ENCODE measurements at places on chromosomes 11 and 22.
A peak's percentile ranks its signal among the peaks of the same experiment; 100 is the strongest.

DNA sequence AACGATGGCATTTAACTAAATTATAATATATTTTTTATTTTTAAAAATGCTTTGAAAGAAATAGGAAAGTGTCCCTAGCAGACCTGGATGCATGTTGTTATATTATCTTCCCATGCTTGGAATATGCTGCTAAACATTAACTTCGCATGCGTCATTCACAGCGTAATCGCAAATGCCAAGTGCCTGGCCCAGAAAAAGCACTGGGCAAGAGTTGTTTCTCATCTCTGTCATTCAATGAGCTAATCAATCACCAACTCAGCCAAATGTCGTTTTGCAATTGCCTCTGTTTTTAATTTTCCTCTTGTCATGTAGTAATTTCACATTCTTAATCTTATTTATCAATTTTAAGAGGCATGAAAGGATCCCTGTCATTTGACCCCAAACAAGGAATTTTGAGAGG is 1421.9 kb downstream of the BRD1 start:
- no peak overlapping the region for H3K27ac ChIP-seq
- H3K4me1 ChIP-seq: no peaks in the 10 kb centered on the region
- no peak overlapping the region for H3K4me3 ChIP-seq
- DNase-seq: no peak

GRCh38 chr11:83349296-83349695 is 63.1 kb upstream of the CCDC90B start:
- H3K4me3 ChIP-seq: no peak overlapping the region
- H3K4me1 ChIP-seq: no peaks in the 10 kb centered on the region
- no peaks in the 10 kb centered on the region for H3K36me3 ChIP-seq
- DNase-seq: no peak
- H3K27me3 ChIP-seq: no peaks in the 10 kb centered on the region

DNA sequence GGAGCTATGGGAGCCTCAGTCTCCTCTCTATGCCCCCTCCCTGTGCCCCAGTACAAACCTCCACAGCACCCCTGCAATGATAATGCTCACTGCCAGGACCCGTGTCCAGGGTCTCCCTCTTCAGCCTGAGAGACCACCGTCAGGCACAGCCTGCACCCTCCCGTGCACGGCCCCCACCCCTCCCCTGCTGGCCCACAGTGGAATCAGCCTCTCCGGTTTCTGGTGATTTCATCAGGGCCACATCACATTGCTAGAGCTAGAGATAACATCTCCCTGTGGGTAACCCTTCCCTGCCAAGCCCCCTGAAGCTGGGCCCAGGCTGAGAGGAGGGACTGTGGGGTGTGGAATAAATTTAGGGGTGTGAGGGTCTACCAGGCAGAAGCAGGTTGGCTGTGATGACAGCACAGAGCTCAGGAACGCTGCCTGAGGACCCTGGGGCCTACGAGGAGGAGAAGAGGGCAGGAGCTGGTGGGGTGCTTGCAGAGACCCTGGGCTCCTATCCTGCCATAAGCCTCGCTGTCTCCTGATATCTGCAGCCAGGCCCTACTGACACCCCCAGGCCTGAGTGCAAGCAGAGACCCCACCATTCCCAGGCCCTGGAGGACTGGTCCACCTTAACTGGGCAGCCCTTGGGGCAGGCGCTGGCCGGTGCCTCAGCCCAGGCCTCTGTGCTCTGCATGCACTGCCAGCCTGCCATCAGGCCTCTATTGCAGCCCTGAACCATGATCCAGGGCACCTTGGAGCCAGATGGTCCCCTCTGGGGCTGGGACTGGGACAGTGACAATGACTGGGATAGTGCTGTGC is at the start of gene KLHDC7B:
Gene KLHDC7B (plus strand): TSS at position 378 of the 804 bp plus-strand sequence. CDS start 345 bp downstream, at position 723.
- H3K27ac ChIP-seq: no peak within 1 kb of the TSS
- peaks cover 40% of the 10 kb centered on the region for H3K27me3 ChIP-seq
- H3K4me1 ChIP-seq: no peaks in the 10 kb centered on the region
- no peak within 1 kb of the TSS for H3K4me3 ChIP-seq
- DNase-seq: no peak

DNA sequence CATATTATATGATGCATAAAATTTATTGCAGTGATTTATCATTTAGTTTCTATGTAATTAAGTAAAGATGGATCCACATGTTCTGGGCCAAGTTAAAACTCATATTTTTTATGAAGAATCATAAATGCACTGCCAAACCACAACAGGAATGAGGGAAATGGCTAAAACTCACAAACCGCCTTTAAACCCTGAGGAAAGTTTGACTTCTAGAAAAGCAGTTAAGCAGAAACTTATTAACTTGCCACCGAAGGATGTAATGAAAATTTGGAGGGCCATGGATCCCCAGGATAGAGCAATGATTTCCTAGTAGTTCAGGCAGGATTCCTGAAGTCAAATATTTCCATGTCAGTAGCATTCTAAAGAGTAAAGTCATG is 218.3 kb upstream of the CTSC start:
- H3K4me1 ChIP-seq: peaks cover 30% of the 10 kb centered on the region
- peak overlapping the region; percentile 83 for H3K27ac ChIP-seq
- no peaks in the 10 kb centered on the region for H3K36me3 ChIP-seq
- no peak overlapping the region for H3K4me3 ChIP-seq
- H3K27me3 ChIP-seq: no peaks in the 10 kb centered on the region

DNA sequence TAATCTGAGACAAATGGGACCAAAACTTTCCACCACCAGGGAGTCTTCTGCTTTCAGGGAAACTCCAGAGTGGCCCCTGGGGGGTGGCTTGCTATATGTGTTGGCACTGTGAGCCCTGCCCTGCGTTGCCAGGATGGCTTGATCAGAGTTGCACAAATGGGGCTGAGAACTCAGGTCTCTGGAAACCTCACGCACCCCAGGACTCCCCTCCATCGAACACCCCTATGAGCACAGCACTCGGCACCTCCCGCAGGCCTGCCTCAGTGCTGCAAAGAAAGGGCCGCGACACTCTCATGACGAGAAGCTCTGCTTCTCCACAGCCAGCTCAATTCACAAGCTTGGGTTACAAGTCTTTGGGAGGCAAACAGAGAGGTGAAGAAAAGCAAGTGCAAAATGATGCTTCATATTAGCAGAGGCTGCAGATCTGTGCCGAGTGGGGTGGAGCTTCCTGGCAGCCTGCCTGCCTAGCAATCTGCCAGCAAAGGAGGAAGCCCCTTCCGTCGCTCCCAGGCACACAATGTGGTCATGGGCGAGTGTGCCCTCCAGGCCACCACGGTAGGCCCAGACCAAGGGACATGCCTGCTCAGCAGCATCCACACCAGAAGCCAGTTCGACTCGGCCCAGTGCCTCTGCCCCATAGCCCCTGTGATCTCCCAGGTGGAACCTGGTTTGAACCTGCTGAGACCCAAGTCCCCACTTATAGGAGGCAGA is 55.7 kb downstream of the MYH9 start:
- H3K36me3 ChIP-seq: peaks cover 17% of the 10 kb centered on the region
- H3K27ac ChIP-seq: peak overlapping the region; percentile 99
- H3K4me1 ChIP-seq: peaks cover 97% of the 10 kb centered on the region

DNA sequence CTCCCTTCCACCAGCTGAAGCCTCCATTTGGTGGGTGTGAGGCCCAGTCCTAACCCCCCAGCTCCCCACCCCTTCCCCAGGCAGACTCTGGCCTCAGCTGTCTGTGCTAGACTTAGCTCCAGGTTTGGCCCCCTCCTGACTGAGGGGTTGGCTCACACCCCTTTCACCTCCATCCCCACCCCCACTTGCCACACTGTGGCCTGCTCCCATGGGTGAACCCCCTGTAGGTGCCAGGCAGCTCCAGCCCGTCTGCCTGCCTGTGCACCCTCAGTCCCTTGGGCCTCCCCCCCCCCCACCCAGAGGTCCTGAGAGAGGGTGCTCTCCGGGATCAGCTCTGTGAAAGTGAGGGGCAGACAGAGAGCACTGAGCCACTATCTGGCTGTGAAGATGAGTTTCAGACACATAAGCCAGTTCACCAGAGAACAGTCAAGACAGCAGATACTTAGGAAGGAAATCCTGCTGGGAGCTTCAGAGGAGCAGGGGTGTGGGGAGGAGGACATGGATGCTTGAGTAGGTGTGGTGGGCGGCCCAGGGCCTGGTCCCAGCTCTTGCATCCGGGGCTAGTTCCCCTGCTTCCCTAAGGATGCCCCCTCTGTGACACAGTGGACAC is 36.2 kb downstream of the PPM1F start:
- H3K36me3 ChIP-seq: no peaks in the 10 kb centered on the region
- no peak for DNase-seq
- H3K4me3 ChIP-seq: no peak overlapping the region
- no peaks in the 10 kb centered on the region for H3K4me1 ChIP-seq

DNA sequence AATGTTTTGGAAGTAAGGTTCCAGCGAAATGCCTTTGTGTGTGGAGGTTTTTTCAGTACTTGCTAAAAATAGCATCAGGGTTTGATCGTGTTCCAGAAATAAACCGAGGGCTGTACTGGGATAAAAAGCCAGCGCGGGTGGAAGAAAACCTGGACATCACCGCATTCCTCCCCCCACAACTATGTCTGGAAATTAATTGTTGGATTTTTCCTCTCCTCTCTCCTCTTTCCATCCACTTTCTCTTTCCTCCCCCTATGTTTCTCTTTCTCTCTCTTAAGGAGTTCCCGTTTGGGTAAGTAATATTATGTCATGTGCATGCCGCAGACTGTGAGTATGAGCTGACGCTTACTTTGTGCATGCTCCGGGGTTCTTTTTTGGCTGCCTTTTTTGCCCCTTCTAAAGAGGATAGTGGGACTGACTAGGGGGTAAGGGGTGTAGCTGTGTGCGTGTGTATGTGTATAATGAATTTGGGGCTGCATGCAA is 104.2 kb upstream of the HSD17B12 start:
- DNase-seq: no peak
- H3K4me3 ChIP-seq: no peak overlapping the region

- H3K4me1 ChIP-seq: no peaks in the 10 kb centered on the region
- H3K36me3 ChIP-seq: no peaks in the 10 kb centered on the region
- no peak for DNase-seq
- H3K27me3 ChIP-seq: peaks cover 9% of the 10 kb centered on the region
- H3K27ac ChIP-seq: no peak overlapping the region
Observed at GRCh38 chr11:36703055-36703404, 105.0 kb upstream of the RAG2 start.

GRCh38 chr11:107710301-107710700 is 1.6 kb downstream of the SLN start:
- H3K36me3 ChIP-seq: no peaks in the 10 kb centered on the region
- no peak overlapping the region for H3K27ac ChIP-seq
- peaks cover 31% of the 10 kb centered on the region for H3K27me3 ChIP-seq
- no peak for DNase-seq
- H3K4me1 ChIP-seq: no peaks in the 10 kb centered on the region

GRCh38 chr22:20507253-20508066 is at the start of gene MED15:
Gene MED15, plus strand, starts transcription at chr22:20507610. Its CDS starts 69 bp downstream, at chr22:20507679.
- no peaks in the 10 kb centered on the region for H3K27me3 ChIP-seq
- peaks cover 33% of the 10 kb centered on the region for H3K4me1 ChIP-seq
- H3K4me3 ChIP-seq: peak within 1 kb of the TSS; percentile 88
- peaks cover 2% of the 10 kb centered on the region for H3K36me3 ChIP-seq
- peak within 1 kb of the TSS; percentile 84 for H3K27ac ChIP-seq
- peak; percentile 87 for DNase-seq

- H3K36me3 ChIP-seq: no peaks in the 10 kb centered on the region
- DNase-seq: no peak
- H3K27me3 ChIP-seq: peaks cover 7% of the 10 kb centered on the region
- H3K4me1 ChIP-seq: no peaks in the 10 kb centered on the region
- H3K4me3 ChIP-seq: no peak overlapping the region
Observed at GRCh38 chr22:39910876-39911613, 10.2 kb downstream of the GRAP2 start.

DNA sequence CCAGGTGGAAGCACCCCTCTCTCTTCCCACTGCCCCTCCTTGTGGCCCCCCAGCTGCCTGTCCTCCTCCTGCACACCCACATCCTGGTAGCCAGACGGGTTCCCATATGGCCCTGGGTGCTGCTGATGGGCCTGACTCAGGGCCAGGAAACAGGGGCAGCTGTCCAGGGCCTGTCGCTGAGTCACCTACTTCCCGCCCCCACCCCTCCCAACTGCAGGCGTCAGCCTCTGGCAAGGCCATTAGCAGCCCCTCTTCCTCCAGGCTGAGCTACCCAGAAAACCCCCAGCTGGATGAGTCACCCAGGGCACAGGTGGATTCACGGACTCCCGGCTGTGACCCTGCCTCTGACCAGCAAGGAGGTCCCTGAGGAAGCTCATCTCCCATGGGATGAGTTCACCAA is 6.9 kb upstream of the GAL start:
- H3K4me1 ChIP-seq: peaks cover 7% of the 10 kb centered on the region
- no peak overlapping the region for H3K27ac ChIP-seq
- H3K4me3 ChIP-seq: no peak overlapping the region
- H3K36me3 ChIP-seq: no peaks in the 10 kb centered on the region

DNA sequence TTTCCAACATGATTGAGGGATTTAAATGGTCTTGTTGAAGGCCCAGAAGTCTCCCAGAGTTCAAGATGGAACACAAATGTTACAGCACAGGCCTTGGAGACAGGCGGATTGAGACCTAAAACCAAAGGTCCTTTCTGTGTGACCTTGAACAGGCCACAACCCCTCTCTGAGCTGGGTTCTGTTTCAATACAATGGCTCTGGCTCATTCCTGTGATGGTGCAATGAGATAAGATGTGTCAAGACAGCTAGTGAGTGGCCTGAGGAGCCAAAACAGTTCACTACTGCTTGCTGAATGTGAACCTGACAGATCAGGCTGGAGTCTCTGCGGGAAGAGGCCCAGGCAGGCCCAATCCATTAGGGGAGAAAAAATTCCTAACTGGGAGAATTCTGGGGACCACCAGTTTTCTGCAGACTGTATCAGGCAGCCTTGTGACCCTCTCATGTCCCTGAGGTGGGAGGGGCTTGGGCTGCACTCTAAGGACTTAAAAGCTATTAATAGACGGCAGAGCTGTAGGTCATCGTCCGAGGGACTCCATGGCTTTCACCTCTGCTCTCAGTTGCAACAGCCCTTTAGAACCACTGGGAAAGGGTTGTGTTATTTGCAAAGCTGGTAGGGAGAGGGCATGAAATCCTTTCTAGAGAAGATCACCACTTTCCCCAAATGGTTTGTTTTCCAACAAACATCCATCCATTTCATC is 126.1 kb upstream of the TEAD1 start:
- no peak overlapping the region for H3K4me3 ChIP-seq
- no peaks in the 10 kb centered on the region for H3K4me1 ChIP-seq
- H3K27me3 ChIP-seq: peaks cover 6% of the 10 kb centered on the region

Data from endothelial cell of umbilical vein (primary cell).